ENCODE measurements at places on chromosomes 2 and 18.

DNA sequence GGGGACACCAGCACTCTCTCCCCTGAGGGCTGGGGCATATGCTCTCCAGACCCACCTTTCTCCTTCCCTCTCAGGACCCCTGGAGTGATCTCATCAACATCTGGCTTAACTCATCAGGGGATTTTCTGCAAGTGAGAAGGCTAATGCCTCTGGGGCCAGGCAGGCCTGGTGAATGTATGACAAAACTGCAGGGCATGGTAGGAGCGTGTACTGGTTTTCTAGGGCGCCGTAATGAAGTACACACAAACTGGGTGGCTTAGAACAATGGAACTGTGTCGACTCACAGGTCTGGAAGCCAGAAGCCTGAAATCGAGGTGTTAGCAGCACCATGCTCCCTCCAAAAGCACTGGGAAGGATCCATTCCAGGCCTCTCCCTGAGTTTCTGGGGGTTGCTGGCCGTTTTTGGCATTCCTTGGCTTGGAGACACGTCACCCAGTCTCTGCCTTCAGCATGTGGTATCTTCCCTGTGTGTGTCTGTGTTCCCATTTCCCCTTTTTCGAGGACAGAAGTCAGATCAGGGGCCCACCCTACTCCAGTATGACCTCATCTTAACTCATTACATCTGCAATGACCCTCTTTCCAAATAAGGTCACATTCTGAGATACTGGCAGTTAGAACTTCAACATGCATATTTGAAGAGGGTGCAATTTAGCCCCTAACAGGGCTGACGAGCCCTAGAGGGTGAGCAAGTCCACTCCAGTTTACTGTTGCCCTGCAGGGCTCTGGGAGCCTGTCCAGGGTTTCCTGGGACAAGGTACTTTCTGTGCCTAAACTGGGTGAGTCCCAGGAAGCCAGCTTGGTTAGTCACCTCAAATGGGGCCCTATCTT is 45.5 kb upstream of the CAB39 start:
- DNase-seq, result no peak

DNA sequence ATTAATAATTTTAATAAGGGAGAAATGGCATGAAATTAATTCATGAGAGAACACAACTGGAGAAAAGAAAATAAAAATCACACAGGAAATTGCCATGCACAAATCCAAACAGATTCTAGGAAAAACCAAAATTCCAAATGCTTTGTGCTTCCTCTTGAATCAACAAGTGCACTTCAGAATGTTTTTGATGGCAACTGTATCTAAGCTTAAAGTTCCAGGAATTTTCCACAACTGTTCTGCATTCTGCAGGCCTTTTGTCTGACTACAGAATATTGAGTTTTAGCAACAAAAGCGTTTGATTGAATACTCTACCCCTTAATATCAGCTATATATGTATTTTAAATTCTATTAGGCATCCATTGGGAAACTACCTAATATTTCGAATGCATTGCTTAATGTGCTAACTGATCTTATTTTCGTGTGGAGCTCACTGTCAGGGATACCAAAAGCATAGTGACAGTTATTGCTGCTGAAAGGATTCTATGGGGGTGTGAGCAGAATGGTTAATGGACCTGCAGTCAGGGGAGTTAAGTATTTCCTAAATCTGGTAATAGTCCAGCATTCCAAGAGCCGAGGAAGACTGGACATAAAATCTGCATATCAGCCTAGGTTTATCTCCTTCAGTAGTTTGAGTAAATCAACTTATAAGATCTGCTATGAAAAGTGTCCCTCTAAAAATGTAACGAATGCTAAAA is 482.7 kb upstream of the POU3F3 start:
- no peak for DNase-seq

DNA sequence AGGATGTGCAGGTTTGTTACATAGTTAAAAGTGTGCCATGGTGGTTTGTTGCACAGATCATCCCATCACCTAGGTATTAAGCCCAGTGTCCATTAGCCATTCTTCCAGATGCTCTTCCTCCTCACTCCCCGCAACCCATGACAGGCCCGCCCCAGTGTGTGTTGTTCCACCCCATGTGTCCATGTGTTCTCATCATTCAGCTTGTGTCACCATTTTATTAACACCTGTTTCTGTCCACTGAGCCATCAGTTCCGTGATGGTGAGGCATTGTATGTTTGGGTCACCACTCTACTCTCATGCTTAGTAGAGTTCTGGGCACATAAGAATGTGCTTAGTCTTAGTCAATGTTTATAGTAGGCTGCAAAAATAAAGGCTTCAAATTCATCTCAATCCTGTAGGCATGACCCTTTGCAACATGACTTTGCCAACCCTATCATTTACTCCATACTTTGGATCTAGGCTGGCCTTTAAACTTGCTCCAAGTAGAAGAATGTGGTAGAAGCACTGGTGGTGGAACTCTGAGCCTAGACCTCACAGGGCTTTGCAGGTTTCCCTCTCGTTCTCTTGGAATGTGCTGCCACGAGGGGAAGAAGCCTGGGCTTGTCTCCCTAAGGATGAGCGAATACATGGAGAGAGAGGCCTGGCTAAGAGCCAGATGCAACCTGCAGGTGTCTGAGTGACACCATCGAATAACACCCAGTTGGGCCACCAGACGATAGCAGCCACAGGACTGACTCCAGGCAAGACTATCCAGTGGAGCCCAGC is 161.5 kb downstream of the NAPG start:
- no peak for DNase-seq

- no peak for DNase-seq
These were observed 57.8 kb upstream of the SPP2 start for GRCh38 chr2:233992513-233993217.

DNA sequence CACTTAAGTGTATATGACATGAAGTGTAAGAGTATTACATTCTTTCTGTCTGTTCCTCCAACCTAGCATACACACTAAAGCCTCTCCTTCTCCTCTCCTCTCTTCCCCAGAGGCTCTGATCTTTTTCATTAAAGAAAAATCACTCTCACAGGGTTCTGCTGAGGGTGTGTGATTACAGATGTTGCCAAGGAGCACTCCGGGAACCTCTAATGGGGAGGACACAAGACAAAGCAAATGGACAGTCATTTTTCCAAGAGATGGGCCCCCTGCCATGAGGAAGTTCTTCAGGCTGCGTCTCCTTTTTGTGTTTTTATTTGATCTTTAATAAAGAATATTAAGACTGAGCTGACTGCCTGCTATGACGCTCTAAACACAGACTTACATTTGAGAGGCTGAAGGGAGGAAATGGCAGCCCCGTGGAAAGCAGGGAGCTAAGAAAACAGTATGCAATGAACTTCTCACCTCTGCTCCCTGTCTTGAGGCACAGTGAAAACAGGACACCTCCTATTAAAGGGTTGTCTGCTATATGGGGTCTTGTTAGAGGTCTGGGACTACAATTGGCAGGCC is 578.1 kb downstream of the PIK3C3 start:
- DNase-seq, result no peak

- no peak for DNase-seq
These were observed 100.1 kb downstream of the CTNNA2 start for GRCh38 chr2:79612999-79613398.

DNA sequence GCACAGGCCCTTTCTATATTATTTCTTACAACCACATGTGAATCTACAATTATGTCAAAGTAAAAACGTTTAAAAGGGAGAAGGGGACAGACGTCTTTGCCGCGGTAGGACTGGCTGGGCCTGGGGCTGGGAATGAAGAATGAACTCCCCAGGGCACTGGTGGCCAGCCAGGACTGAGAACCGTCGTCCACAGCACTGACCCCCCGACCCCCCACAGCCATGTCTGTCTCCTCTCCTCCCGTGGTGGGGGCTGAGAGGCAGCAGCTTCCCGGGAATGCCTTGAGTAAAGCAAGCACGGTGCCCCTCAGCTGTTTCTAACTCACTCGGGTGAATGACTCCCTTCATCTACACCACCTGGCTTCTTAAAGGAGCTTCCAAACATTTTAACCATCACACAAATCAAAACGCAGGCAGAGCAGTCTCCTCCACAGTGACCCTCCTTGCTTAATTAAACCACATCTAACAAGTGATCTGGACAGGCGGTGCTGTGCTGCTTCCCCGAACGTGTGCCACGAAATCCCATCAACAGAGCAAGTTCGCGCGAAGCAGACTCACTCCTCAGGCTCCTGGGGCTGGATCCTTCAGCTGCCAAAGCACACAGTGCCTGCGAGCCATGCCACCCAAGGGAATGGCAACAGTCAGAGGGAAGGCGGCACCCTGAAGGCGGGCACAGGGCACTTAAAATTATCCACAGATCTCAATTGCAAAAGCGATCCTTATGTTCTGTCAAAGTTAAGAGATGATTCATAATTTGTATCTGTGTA is 217.7 kb downstream of the EIPR1 start:
- DNase-seq, result no peak

DNA sequence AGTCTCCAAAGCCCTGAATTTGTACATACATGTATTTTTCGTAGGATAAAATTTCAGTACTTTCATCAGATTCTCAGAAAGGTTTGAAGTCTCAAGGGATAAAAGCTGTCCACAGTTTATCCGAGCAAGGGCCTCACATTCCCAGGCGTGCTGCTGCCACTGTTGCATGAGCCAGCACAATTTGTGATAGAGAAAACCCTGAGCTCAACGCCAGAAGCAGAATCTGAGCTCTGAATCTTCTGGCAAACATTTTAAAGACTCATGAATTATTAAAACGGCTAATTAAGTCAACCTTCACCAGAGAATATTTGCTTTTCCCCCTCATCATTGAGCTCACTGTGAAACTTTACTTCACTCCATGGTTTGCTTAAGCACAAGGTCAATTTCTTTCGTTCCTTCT is 38.5 kb upstream of the STPG4 start:
- no peak for DNase-seq

GRCh38 chr18:22186484-22186971 is 17.1 kb downstream of the GATA6 start:
- no peak for DNase-seq

DNA sequence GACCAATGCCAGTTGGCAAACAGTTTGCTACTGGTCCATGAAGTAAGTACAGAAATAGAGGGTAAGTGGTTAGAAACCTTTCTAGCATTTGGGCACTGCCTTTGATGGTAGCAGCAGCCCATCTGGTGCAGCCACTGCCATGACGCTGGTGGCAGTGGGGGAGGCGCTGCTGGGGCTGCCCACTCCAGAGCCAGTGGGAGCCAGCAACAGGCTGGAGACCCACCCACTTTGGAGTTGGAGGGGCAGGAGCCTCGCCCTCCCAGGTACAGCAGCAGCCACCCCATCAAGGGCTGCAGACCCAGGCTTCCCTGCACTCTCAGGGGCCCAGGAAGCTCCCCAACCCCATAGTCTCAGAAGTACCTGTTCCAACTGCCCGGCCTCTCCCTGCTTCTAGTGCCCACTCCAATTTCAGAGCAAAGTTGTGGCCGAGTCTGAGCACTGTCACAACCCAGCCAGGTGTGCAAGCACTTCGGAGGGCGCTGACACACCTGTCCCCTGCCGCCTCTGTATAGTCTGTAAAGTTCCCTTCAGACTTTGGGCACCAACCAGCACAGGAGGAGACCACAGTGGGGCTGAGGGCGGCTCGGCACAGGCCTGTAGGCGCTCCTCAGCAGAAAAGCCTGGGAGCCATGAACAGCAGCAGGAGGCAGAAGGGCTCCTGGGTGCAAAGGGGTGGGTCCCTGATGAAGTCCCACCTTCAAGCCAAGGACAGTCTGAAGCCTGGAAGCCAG is 125.6 kb upstream of the CCDC150 start:
- no peak for DNase-seq

GRCh38 chr2:166958986-166959481 is 70.8 kb downstream of the XIRP2 start:
- no peak for DNase-seq

- no peak for DNase-seq
These were observed 101.7 kb downstream of the FAM210A start for GRCh38 chr18:13624563-13625237.

GRCh38 chr2:137237055-137237454 is 471.7 kb downstream of the THSD7B start:
- no peak for DNase-seq

DNA sequence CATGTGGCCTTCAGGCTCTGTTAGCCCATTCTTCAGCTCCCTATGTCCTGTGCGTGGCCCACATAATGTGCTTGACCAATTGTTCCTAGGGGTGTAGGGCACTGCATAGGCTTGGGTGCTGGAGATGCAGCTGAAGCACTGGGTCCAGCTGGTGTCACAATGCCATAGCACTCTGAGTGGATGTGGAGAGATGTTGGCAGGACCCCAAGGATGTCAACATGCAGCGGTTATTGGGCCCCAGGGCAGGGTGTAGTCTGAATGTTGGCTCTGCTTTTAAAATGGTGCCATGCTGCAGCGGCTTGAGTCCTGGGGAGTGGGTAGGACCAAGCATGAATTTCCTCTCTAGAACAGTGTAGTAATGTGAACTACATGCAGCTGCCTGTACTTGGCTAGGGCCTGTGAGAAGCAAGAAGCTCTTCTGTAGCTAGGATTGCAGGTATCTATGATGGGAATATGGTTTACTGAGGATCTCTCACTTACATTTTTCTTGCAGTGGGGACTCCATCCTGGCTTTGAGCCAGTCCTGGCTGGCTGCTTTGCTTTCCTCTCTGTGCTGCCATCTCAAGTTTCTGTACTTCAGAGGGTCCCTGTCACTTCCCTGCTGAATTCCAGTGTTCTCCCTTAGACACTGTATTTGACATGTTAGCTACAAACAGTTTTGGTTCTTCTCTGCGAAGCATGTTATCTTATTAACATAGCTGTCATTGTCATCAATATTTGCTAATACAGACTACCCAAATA is 148.4 kb downstream of the CSRNP3 start:
- no peak for DNase-seq

DNA sequence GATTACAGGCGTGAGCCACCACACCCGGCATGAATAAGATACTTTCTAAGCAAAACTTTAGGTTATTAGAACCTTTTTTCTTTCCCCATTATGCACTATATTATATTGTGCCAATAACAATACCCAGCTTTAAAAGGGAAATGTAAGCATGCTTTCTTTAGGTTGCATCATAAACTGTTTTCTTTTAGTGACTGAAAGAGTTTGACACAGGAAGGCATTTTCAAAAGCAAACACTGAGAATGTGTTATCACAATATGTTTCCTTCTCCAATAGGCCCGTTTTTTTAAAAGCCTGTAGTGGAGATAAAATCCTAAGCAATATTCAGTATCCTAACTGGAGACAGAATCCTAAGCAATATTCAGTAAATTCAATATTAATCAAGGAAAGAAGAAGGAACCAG is 16.7 kb upstream of the EPB41L5 start:
- no peak for DNase-seq

- no peak for DNase-seq
These were observed 106.4 kb downstream of the EXOC6B start for GRCh38 chr2:72719416-72719815.

GRCh38 chr2:241473399-241473798 is 35.0 kb downstream of the STK25 start:
- no peak for DNase-seq

DNA sequence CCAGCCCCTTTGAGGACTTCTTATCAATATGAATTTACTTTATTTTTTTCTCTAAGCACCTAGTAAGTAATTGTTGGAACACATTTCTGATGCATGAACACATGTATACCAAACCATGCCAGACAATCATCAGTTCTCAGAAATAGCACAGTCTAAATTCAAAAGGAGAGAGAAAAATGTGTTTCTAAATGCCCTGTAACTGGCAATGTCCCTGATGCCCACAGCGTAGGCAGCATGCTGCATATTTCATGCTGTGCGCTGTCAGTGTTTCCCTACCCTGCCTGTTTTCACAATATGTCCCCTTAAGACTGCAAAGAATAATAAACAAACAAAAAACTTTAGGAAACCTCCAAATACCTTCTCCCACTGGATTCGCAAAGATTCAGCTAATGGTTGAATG is 881.0 kb upstream of the CHAC2 start:
- DNase-seq, result no peak

All from CD8-positive, alpha-beta T cell (primary cell).